Urinary bladder (tissue), 4 donors: ENCODE measurements at places on chromosomes 3 and 15. TPM values are rescaled to one million over a fixed set of nuclear protein-coding genes. Genes with fewer than 3 reads are reported as not detected.

MEGF11 gene
- total RNA-seq = 0.11 TPM

MNS1 gene
- 7.1 TPM for total RNA-seq

RARRES1 gene
- total RNA-seq = 26.3 TPM

TM2D3 gene
- 57.0 TPM for total RNA-seq

- DNase-seq = no peak
These were observed 6.0 kb downstream of the HHATL start for GRCh38 chr3:42696356-42697288.

- no peak for DNase-seq
These were observed 6.5 kb upstream of the MINDY4B start for GRCh38 chr3:150911771-150912170.

GRCh38 chr3:123285479-123285878 lies 83.7 kb downstream of the SEC22A start:
- no peak for DNase-seq

GRCh38 chr3:111541911-111542483 lies at the start of gene CD96:
Gene CD96, plus strand, starts transcription at chr3:111542197. Its CDS starts 52 bp downstream, at chr3:111542249.
- DNase-seq = no peak

DNA sequence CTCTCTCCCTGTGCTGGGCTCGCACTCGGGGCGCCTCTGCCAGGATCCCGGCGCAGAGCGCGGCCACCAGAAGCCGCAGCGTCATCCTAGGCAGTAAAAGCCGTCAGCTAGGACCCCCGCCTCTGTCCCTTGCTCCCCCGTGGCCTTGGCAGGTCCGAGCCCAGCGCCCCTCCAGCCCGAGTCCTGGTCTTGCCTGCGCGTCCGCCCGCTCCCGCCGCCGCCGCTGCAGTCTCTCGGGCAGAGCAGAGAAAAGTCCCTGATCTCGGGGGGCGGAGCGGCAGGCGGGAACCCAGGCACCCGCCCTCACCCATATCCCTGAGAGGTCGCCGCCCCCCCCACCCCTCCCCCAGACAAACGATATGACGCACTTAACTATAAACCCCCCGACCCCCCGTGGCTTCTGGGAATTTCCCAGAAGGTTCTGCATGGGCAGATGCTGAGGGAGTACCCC lies at the start of gene COL7A1:
COL7A1 (minus strand) TSS at position 255 of the 451 bp plus-strand sequence; CDS start at position 85, 170 bp downstream.
- no peak for DNase-seq

- DNase-seq = no peak
These were observed 170.6 kb upstream of the TSC22D2 start for GRCh38 chr3:150237490-150237889.

- no peak for DNase-seq
These were observed 59.7 kb downstream of the SENP2 start for GRCh38 chr3:185645596-185646381.

DNA sequence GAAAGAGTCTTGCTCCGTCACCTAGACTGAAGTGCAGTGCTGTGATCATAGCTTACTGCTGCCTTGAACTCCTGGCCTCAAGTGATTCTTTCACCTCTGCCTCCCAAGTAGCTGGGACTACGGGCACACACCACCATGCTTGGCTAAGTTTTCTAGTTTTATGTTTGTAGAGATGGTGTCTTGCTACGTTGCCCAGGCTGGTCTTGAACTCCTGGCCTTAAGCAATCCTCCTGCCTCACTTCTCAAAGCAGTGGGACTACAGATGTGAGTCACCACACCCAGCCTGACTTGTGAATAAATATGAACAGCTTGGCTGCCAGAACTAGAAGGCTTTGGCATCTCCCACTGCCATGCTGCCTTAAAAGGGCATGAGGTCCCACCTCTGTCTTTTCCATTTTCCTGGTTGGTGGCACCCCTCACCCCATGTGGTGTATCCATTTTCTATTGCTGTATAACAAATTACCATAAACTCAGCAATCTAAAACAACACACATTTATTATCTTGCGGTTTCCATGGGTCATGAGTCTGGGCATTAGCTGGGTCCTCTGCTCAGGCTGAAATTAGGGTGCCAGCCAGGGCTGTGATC lies 44.3 kb downstream of the PTPRG start:
- DNase-seq = no peak

- DNase-seq = no peak
These were observed 17.6 kb downstream of the SEMA3F start for GRCh38 chr3:50172626-50173220.
